ENCODE measurements at places on chromosomes 16 and 17.

GRCh38 chr16:75250809-75251279, 580 bp downstream of the BCAR1 start:
- DNase-seq = no peak

DNA sequence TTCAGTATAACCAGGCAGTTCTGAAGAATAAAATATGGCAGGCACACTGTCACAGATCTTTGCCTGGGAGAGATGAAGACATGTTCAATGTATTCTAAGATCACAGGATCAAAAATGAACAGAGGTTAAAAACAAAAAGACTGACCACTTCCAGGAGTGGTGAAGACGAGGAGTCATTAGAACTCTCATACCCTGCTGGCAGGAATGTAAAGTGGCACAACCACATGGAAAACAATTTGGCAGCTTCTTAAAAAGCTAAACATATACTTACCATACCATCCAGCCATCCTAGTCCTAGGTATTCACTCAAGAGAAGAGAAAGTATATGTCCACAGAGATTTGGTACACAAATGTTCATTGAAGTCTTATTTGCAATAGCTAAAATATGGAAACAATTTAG, 406.3 kb downstream of the NPIPA8 start:
- DNase-seq = no peak

- DNase-seq = no peak
Measured at GRCh38 chr17:57478478-57479250, 222.3 kb downstream of the MSI2 start.

GRCh38 chr16:31428638-31429247, 583 bp upstream of the COX6A2 start:
- no peak for DNase-seq

DNA sequence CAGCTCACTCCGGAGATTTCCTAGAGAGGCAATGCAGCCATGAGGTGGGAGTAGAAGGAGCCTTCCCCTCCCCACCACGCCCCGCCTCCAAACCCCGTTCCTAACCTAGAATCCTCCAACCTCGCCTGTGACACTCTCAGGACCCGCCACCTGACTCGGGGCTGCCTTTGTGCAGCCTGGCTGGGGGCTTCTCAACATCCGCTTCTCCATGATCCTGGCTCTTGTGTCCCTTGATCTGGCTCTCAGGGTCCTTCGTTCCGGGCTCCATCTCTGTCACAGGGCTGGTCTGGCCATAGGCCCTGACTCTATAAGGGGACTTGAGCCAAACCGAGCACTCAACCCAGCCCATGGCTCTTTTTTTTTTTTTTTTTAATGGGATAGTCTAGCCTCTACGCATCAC, 24.3 kb downstream of the CDRT15 start:
- DNase-seq = no peak

DNA sequence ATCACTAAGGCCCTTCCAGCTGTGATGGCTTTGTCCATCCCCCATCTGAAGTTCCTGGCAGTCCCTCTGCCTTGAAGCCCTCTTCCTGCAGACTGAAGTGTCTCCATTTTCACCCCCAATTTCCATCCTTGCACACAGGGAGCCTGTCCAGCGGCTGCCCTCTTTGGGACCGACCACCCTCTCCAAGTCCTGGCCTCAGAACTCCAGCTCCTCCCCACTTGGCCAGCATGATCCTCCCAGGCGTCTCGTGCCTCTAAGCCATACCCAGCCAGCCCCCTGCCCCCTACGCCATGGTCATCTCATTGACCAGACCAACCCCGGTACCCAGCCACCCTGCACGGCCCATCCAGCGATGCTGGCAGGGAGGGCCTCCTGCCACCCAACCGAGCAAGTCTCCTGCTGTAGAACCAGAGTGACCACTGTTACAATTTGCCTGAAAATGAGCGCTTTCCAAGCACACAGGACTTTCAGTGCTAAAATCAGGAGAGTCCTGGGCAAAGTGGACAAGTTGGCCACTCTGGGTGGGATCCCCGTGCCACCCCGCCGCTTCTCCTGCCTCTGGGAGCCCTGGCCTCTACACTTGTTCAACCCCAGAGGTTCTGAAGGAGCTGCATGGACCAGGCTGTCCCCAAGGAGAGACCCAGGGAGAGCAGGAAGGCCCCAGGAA, 362.0 kb downstream of the SEC14L1 start:
- no peak for DNase-seq
